ENCODE measurements at places on chromosomes 6 and 20. TPM values are rescaled to one million over a fixed set of nuclear protein-coding genes. Genes with fewer than 3 reads are reported as not detected.

DNA sequence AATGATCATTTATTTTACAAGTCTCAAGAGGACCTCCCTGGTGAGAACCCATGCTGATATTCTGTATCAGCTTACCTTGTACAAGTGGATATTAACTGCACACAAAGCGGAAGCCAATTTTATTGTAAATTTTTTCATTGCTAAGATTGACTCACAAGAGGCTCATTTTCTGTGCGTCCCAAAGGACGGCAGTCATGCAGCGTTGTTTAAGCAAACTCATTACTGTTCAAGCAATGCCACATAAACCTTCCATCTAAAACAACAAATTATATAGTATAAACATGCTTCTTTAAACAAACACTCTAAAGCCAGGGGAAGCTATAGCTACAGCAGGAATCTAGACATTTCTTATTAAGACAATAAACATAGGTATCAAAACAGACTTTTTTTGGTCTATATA, 575.3 kb downstream of the FRK start:
- no peak for DNase-seq

The NKAIN4 gene
- not detected for total RNA-seq

The HLA-F gene
- total RNA-seq, result 8.0 TPM

The LHFPL5 gene
- not detected for total RNA-seq

The RING1 gene
- total RNA-seq, result 77.7 TPM

DNA sequence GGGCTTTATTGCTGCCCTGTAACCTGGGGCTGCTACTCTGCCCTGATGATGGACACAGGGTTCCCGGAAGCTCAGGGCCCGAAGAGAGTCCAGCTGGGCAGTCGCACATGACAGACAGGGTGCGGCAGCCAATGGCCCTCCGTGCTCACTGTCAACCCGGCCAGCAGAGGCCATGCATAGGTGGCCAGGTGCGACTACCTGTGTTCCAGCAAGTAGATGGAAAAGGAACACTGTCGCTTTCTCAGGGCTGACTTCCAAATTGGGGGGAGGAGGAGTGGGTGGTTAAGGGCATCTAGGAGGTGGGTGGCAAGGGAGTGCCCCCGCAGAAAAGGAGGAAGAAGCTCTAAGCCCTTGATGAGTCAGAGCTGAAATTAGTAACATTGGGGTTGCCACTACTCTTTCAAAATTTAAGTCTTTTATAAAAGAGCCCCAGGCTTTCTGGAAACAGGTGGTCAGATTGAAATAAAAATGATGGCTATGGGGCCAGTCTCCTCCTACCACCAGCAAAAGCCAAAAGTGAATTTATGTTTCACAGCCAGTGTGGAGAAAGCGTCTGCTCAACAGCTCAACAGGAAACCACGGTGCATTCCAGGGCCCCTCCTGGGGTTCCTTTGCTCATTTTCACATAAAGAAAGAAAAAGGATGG, 2.3 kb upstream of the RAMACL start:
- DNase-seq, result peak; percentile 56

The REPS1 gene
- total RNA-seq, result 19.9 TPM

The ESR1 gene
- not detected for total RNA-seq

DNA sequence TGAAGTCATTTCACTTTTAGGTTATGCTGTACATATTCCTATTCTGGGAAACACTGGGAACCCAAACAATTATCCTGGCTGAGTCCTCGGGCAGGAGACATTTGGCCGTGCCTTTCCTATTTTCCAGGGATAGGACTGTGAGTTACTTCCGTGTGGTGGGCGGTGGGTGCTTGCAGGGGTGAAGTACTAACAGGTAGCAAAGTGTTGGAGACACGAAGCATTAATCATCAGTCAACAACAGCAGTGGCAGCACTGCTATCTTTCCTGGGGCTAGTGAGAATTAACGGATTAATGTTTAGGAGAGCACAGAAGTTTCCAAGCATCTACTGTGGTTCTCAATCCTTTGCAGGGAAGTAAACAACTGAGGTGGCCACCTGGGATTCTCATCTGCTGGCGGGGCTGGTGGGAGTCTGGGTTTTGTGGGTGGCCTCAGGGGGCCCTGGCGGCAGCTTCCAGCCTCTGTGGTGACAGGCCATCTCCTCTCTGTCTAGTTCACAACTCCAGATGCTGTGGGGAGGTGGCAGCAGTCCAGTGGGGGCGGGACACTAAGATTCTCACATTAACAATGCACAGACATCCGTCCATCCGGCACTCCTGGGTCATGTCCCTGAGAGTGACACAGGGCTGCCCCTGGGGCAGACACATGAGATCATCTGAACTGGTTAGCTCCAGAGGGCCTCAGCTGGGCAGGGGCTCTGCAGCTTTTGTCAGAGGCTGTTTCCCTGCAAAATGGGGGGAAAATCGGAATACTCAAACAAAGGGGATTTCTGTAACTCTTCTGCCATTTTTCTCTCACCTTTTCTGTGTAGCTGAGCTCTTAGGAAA, 90.9 kb downstream of the GJA10 start:
- DNase-seq, result peak; percentile 60

The THEMIS gene
- total RNA-seq, result not detected

GRCh38 chr6:34182751-34183531, 37.1 kb upstream of the GRM4 start:
- no peak for DNase-seq

DNA sequence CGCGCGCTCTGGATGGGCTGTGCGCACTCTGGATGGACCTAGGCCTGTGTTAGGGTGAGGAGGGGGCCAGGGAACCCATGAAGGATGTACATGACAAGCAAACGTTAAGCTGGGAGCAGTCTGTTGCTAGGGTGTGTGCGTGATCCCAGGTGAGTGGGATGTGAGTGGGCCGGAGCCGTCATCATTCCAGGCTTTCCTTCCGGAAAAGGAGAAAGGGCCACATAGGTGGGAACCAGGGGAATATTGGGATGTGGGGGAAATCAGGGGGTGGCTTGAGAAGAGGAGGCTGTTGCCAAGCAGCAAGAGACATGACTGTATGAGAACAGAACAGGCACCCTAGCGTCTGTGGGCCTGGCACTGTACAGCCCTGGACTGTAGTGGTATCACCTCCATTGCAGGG, 49.7 kb upstream of the EPB41L1 start:
- no peak for DNase-seq

DNA sequence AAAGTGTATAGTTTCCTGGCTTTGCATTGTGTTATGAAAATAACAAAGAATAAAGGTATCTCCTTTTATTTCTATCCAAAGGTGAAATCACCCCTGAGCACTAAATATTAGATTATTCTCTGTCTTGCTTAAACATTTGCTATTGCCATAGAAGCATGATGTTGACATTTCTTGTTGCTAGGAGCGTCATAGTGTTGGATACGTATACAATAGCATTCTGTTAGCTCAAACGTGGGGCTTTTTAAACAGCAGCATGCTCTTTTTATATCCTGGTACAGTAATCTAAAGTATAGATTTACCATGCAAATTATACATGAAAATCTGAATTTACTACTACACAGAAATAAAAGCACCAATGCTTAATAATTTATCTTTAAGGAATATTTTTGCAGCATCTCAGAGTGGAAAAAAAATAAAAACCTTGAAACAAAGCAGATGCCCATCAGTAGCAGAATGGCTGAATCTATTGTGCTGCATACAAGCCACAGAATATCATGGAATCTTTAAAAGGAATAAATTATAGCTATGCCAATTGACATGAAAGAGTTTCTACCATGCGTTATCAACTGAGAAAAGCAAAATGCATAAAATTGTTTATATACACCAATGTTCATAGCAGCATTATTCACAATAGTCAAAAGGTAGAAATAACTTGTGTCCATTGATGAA, 9.6 kb upstream of the HSF2 start:
- no peak for DNase-seq

GRCh38 chr6:20566109-20566508, 31.9 kb downstream of the CDKAL1 start:
- no peak for DNase-seq

- no peak for DNase-seq
Observed at GRCh38 chr6:80148220-80148619, 41.7 kb downstream of the BCKDHB start.

DNA sequence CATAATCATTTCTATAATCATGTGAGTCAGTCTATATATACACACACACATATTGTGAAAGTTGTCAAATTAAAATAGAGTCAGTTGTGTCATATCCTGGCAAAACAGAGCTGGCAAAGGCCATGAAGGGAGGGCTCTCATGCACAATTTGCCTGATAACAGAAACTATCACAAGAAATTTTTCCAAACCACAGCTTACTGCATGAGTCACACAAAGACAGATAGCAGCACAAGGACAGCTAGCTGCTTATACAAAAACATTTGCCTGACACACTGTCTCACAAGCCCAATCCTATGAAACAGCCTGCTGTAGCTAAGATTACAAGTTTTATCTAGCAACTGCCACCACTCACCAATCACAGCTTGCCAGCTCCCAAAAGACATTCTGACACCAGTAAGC, 848.5 kb upstream of the MAN1A1 start:
- DNase-seq, result peak; percentile 3

- DNase-seq, result no peak
Observed at GRCh38 chr6:3222506-3223038, 4.9 kb downstream of the TUBB2B start.

The RNF182 gene
- 0.23 TPM for total RNA-seq

GRCh38 chr6:35484921-35485392, 11.9 kb downstream of the TEAD3 start:
- peak; percentile 36 for DNase-seq

The GPLD1 gene
- total RNA-seq, result not detected

The CST5 gene
- not detected for total RNA-seq

DNA sequence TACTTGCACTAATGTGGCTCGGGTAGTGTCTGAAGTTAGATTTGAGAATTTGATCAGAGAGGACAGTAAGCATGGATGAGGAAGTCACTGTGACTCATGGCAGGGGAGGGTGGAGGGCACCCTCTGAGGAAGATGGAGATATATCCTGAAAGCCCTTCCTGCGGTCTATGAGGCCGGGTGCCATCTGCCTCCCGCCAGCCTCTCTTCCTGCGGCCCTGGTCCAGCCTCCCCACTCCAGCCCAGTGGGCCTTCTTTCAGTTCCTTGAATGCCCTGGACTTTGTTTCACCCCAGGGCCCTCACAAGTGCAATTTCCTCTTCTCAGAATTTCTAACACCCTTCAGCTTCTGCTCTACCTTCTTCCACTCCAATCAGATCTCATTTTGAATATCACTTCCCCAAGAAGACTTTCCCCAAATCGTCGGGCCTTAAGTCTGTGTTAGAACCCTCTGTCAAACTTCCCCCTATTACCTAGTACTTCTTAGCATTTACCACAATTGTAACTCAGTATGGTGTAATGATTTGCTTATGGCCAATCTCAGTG, 20.2 kb upstream of the TNFAIP3 start:
- no peak for DNase-seq

GRCh38 chr6:12383448-12383847, 93.3 kb downstream of the EDN1 start:
- DNase-seq, result no peak

The SH3BGRL2 gene
- total RNA-seq, result 1.2 TPM

The MAK gene
- not detected for total RNA-seq

The RWDD2A gene
- total RNA-seq, result 1.6 TPM

The TINAG gene
- total RNA-seq, result not detected

DNA sequence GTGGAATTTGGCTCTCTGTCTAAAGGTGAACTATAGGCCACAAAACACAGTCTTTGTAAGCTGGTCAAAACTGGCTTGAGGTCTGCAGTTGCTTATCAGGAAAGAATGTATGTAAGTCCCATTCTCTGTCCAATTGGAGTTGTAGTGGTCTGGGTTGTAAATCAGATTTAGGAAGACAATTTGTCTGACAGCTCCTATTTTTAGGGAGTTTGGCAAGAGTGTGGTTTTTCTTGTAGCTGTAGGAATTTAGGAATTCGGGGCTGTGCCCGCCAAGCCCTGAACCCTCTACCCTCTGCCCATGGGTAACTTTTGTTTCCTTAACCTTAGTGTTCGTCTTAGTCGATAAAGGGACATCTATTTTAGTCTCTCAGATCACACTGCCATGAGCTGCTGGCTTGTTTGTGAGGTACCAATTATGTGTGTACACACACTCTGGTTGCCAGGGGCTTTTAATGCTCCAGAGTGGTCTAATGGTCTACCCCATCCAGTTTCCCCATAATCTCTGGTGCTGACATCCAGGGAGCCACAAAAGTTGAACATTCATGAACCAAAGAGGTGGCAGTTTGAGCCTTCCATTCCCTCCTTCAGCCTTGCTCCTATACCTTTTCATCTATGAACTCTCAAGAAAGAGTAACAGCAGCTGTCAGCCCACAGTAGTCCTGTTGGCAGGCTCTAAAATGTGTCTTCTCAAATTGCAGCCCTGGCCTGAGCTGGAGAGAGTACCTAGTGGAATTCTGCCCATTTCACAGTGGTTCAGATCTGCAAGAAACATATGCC, 93.0 kb downstream of the ANKRD6 start:
- DNase-seq, result no peak

The MEA1 gene
- total RNA-seq, result 62.9 TPM

The AKAP12 gene
- total RNA-seq, result 5.7 TPM

DNA sequence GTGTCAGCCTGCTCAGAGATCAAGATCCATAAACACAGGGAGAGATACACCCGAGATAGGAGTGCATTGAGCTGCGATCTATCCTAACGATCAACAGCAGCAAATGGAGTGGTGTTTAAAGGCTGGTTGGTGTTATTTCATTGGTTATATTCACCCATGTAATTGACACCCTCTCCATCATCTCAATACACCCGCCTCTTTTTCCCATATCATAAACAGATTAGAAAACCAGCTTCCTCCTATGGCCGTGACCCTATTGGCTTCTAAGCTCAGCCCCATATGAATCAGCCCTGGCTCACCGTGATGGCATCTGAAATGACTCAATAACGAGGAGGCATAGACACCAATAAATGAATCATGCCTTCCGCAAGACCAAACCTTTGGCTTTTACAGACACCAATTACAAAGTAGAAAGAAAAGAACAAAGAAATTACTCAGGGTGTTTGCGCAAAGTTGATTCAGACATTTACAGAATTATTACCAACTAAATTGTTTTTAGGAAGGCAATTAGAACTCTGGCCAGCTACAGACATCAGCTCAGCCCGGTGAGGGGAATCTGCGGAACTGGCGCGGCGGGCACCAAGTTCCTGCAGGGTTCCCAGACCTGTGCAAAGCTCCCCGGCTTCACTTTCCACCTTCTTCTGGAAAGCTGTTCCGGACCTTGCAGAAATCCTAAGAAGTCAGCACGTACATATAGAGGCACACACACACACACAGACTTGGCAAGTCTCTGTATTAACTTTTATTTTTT, 11.5 kb downstream of the PMEPA1 start:
- peak; percentile 96 for DNase-seq

DNA sequence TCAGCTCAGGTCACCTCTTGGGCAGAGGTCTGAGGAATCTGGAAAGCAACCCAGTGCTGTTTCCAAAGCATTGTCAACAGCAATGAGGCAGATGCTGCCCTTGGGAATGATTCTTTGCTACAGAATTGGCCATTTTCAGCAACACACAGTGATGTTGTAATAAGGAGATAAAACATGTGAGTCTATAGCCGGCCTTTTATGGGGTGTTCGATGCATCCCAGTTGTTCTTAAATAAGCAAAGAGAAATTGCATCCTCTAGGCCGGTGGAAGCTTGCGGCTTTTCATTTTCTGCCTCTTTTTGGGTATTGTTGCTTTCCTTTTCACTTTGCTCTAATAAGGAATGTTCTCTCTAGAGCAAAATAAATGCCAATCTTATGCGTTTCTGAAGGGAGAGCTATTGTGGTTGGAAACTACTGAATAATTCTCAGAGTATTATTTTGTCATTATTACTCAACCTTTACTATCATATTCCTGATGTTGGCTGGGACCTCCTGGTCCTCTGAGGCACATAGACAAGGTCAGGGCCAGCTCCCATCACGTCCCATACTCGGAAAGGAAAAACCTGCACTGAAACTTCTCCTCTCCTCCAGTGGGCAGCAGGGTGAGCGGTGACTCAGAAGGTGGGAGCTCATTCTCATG, 214.2 kb downstream of the CDH26 start:
- DNase-seq, result no peak

GRCh38 chr6:114167583-114168576, 174.9 kb downstream of the HS3ST5 start:
- no peak for DNase-seq
